ENCODE measurements at places on chromosomes 1 and 21. TPM values are rescaled to one million over a fixed set of nuclear protein-coding genes. Genes with fewer than 3 reads are reported as not detected.

DNA sequence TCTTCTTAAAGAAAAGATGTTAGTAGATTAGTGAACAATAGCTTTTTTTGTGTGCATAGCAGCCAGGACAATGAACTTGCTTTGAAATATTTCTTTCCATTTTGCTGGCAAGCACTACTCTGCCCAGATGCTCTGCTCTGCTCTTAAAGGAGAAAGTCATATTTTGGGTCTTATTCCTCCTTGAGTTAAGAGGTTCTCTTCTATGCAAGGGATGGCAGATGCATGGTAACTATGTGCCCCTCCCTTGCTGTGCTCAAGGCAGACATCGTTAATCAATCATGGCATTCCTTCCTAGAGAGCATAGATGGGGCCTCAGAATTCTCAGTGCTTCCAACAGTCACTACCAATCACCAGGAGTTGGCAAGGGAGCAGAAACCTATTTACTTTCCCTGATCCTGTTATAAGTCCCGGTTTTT lies 27.6 kb downstream of the NIPAL3 start:
- H3K36me3 ChIP-seq: peaks cover 2% of the 10 kb centered on the region
- H3K4me1 ChIP-seq: peaks cover 12% of the 10 kb centered on the region
- no peaks in the 10 kb centered on the region for H3K27me3 ChIP-seq
- H3K27ac ChIP-seq: no peak overlapping the region
- H3K4me3 ChIP-seq: no peak overlapping the region
- DNase-seq: peak; percentile 76

- peaks cover 53% of the 10 kb centered on the region for H3K27me3 ChIP-seq
- no peaks in the 10 kb centered on the region for H3K36me3 ChIP-seq
Observed at GRCh38 chr1:37317870-37318467, 156.4 kb upstream of the ZC3H12A start.

- no peak overlapping the region for H3K4me3 ChIP-seq
- H3K36me3 ChIP-seq: no peaks in the 10 kb centered on the region
Observed at GRCh38 chr1:64891448-64891825, 74.9 kb downstream of the JAK1 start.

DNA sequence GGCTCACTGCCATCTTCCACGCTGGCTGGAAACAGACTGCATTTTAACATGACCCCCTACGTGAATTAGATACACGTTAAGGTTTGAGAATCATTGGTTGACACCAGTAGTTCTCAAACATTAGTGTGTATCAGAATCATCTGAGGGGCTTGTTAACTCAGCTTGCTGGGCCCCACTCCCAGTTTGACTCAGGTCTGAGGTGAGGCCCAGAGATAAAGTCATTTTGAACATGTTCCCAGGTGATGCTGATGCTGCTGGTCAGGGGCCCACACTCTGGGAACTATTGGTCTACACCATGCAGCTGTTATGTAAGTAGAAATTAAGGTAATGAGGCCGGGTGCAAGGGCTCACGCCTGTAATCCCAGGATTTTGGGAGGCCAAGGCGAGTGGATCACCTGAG lies 1.3 kb downstream of the LSM10 start:
- H3K27me3 ChIP-seq: no peaks in the 10 kb centered on the region
- H3K4me1 ChIP-seq: peaks cover 7% of the 10 kb centered on the region
- H3K27ac ChIP-seq: no peak overlapping the region
- H3K36me3 ChIP-seq: peaks cover 28% of the 10 kb centered on the region
- no peak overlapping the region for H3K4me3 ChIP-seq

The DMRTA2 gene
- total RNA-seq: 0.04 TPM

The A3GALT2 gene
- total RNA-seq: not detected

Measured in muscle of leg (tissue), 16 donors.